ENCODE measurements at places on chromosomes 3 and 15. TPM values are rescaled to one million over a fixed set of nuclear protein-coding genes. Genes with fewer than 3 reads are reported as not detected.

Gene GP5
- total RNA-seq = not detected

Gene PLA1A
- 1.3 TPM for total RNA-seq

Gene CYP1A2
- not detected for total RNA-seq

Gene TMEM207
- not detected for total RNA-seq

Gene PRKCI
- total RNA-seq = 39.6 TPM
